ENCODE measurements at places on chromosomes 1 and 21.

GRCh38 chr1:228405979-228406228 lies 731 bp downstream of the TRIM11 start:
- DNase-seq = no peak

DNA sequence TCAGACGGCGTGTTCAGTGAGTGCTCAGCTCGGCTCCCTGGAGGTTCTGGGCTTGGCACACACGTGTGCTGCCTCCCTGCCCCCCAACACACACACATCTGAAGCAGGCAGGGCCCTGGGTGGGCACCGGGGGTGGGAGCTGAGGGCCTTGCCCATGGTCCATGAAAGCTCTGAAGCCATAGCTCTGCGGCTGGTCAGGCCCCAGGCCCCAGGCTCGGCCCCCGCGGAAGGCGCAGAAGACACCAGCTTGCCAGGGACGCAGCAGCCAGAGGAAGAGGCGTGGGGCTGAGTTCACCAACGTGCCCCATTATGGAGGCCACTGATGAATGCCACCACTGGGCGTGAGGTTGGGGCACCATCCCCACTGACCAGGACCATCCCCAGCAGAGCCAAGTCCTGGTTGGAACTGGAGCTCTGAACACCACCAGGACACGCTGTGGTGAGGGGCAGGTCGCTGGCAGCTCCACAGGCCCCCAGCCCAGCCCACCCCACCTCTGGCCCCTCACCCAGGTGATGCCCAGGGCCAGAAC lies 4.2 kb downstream of the AURKAIP1 start:
- DNase-seq = no peak

- DNase-seq = peak; percentile 73
Measured at GRCh38 chr1:1040004-1040991, 20.4 kb downstream of the AGRN start.

DNA sequence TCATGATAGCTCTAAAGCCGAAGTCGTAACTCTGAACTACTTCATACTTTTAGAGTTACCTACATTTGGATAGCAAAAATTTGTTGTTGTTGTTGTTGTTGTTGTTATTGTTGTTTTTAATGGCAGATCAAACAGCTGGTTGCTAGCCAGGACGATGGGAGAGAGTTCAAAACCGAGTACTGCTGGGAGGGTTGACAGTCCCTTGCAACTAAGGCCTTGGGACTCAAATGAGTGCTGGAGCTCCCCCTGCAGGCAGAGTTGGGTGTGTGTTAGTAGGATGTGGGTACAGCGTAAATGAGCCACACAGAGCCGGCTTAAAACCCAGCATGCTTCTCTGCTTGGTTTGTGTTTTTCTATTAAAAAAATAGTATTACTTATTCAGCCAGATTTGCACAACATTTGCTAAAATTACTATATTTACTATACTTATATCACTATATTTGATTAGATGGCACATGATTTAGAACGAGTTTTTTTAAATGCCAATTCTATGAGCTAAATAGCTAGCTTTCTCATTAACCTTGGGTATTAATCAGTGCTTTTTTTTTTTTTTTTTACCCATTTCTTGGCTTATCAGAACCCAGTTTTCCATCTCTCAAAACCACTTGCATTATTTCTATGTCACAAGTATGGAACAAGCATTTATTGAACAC lies 129.2 kb upstream of the SYT6 start:
- DNase-seq = peak; percentile 77

GRCh38 chr1:235708390-235708962 lies 58.9 kb upstream of the GNG4 start:
- no peak for DNase-seq

DNA sequence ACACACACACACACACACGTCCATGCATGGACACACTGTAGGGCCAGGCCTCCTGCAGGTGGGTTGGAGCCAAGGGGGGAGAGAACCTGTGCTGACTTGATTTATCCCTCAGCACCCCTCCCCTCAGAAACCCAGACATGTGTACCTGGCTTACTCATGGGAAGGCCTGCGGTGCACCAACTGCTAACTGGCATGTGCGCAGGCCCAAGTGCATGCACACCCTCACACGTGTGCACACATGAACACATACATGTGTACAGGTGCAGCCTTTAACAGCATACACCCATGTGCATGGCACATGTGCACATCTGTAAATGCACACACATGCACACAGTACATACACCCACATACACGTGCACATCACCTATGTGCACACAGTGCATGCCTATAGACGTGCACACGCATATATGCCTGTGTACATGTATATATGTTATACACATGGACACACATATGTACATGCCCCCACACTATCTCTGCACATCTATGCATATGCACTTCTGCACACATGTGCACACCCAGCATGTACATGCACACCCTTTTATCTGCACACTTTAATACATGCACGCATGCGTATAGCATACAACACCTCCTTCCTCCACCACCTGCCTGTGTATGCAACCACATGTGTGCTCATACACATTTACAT lies 67.5 kb downstream of the TRIM11 start:
- DNase-seq = no peak

GRCh38 chr1:190258003-190258402 lies 219.7 kb downstream of the BRINP3 start:
- no peak for DNase-seq

- DNase-seq = no peak
Measured at GRCh38 chr1:5770981-5771765, 221.1 kb downstream of the NPHP4 start.

DNA sequence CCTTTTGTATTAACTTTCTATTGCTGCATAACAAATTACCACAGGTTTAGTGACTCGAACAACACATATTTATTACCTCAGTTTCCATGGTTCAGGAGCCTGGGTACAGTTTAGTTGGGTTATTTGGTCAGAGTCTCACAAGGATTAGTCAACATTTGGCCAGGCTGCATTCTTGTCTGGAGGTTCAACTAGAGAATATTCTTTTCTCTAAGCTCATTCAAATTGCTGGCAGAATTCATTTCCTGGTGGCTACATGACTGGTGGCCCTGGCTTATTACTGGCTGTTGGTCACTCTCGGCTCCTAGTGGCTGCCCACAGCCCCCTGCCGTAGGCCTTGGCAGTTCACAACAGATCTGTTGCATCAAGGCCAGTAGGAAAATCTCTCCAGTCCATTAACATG lies 81.1 kb upstream of the ADAR start:
- DNase-seq = no peak

DNA sequence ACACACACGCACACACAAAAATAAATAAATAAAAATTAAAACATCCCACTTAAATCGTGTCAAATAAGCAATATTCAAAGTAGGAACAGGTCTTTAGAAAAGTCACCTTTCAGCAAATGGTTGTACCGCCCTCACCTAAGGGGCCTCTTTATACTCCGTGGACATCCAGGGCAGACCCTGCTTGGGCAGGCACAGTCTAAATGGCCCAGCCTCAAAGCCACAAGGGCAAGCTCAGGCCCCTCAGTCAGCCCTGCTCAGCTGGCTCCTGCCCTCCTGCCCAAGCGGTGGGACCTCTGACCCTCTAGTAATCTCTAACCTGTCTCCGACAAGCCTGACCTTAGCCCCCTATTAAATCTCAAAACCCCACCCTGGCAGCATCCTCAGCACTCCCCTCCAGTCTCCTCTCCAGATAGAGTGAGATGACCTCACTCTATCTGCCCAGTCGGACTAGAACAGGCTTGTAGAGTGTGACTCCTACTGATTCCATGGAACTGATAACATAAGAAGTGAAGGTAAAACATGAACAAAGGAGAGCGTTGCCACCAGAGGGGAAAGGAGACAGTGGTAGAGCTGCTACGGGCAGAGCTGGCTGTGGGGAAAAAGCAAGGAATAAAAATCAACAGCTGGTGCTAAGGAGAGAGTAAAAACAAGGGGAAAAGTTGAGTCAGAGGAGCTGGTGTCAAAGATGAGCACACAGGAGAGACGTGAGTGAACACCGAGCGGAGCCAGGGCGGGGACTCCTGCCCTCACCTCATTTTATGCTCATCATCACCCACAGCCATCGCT lies 36.0 kb downstream of the SIPA1L2 start:
- no peak for DNase-seq

DNA sequence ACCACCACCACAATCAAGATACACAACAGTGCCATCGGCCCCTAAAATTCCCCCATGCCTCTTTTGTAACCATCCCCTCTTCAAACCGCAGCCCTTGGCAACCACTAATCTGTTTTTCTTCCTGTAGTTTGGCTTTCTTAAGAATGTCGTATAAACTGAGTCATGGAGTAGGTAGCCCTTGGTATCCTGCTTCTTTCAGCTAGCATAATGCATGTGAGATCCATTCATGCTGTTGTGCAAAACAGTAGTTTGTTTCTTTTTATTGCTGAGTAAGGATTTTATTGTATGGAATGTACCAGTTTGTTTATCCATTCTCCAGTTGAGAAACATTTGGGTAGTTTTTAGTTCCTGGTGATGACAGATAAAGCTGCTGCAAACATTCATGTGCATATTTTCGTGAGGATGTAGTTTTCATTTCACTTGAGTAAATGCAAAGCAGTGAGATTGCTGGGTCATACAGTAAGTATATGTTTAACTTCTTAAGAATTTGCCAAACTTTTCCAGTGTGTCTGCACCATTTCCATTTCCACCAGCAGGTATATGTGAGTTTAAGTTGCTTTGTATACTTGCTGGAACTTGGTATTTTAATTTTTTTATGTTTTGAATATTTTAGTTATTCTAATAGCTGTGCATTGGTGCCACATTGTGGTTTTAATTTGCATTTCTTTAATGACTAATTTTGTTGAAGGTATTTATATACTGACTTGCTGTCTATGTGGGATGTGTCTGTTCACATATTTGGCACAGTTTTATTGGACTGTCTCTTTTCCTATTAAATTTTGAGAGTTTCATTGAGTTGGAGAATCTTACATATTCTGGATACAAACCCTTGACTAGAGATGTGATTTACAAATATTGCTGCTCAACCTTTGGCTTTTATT lies 148.4 kb upstream of the MAP1LC3C start:
- no peak for DNase-seq

GRCh38 chr21:37668462-37669239 lies 247.6 kb downstream of the KCNJ6 start:
- no peak for DNase-seq

DNA sequence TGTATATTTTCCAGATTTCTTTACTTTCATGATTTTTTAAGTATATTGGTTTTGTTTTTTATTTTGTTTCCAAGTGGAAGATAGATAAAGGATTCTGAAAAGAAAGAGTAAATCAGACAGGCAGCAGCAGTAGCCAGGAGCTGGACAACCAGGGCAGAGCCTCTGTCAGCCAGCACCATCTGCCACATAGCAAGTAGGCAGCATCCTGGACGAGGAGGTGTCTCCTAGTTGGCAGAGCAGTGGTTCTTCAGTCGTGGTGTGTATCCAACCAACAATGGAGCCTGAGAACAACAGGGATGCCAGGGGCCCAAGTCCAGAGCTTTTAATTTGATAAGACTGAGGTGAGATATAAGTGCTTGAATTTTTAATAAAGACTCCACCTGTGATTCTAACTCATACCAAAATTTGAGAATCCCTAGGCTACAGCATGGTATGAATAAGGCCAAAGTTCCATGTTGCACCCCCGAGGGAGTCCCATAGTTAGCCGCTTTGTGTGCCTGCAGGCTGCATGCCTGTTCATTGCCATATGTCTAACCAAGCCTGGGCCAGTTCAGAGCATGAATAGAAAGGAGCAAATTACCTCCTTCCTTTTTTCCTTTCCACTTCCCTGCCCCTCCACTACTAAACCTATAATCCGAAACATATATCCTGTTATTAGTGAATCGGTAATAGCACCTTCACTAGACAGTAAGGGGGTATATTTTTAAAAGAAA lies 153.2 kb downstream of the NTNG1 start:
- DNase-seq = no peak

- DNase-seq = no peak
Measured at GRCh38 chr1:17611991-17612390, 72.5 kb downstream of the ARHGEF10L start.

DNA sequence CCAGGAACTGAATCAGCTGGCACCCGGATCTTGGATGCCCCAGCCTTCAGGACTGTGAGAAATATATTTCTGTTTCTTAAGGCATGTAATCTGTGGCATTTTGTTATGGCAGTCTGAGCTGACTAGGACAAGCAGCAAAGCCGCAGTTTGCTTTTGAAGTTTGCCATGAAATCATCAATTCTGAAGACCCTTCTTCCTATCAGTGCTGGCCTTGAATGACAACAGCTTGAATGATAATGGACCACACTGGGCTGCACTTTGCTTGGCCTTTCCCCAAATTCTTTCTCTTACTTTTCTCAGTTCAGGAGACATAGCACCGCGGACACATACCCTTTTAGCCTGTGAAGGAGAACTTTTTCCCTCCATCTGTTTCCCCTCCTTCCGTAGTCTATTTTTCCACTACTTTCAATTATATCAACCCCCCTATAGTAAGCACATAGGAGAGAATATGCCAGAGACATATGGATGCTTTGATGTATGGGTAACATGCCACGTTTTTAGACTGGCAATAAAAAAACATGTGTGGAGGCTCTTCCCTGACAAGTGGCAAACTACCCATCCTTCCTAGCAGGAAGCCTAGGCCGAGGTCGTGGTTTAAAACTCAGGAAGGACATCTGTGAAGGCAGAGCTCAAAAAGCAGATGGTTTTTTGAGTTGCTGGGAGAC lies 42.9 kb downstream of the HLX start:
- DNase-seq = no peak

DNA sequence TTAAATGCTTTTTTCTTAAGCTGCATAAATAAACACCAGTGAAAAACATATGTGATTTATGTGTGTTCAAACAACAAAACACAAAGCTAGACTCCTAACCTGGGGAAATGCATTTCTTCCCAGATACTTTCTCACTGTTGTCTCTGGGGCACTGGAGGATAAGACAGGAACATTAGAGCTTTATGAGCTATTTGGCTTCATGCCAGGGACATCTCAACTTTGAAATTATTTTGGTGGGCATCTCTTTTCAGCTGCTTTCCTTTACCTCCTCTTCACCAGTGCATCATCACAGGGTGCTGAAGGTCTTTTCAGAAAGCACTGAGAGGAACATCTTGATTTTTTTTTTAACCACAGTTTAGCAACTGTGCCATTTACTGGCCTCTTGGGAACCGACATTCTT lies 212.9 kb downstream of the DNM3 start:
- DNase-seq = no peak

GRCh38 chr1:6912518-6912917 lies 127.3 kb downstream of the CAMTA1 start:
- DNase-seq = no peak

DNA sequence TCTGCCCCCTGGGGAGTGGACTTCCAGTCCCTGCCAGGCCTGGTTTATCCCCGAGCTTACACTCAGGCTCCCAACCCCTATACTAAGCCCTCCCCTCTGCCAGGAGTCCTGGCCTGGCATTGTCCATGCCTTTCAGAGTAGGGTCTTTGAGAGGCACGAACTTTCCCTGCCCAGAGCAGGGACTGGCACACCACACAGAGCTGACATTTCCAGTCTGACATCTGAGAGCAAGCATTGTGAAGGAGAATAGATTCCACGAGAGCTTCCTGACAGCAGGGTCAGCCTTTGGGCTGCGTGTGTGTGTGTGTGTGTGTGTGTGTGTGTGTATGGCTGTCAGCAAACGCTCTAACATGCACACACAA lies 59.5 kb upstream of the LAPTM5 start:
- no peak for DNase-seq

DNA sequence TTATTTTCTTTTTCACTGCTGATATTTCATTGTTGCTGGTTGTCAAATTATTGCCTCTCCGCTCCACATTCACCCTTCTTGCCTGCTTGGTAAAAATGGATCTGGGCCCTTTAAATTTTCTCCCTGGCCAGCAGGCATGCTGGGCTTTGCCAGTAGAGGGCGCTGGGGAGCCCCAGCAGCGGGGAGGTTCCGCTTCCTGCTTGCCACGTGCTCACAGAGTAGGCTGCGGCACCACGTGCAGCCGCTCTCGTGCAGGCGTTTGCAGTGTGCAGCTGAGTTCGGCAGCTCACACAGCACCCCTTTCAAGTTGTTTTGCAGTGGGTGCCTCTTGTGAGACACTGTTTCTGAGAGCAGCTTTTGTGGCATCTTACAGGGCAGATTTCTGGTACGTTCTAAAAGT lies at the start of gene ACTL8:
Gene ACTL8 (plus strand): TSS at position 214 of the 400 bp plus-strand sequence. CDS start 67,676 bp downstream, outside the sequence.
- DNase-seq = no peak
